ENCODE measurements at places on chromosomes 3 and 15.

GRCh38 chr3:114566162-114566755 is 272.4 kb downstream of the TIGIT start:
- no peak for DNase-seq

DNA sequence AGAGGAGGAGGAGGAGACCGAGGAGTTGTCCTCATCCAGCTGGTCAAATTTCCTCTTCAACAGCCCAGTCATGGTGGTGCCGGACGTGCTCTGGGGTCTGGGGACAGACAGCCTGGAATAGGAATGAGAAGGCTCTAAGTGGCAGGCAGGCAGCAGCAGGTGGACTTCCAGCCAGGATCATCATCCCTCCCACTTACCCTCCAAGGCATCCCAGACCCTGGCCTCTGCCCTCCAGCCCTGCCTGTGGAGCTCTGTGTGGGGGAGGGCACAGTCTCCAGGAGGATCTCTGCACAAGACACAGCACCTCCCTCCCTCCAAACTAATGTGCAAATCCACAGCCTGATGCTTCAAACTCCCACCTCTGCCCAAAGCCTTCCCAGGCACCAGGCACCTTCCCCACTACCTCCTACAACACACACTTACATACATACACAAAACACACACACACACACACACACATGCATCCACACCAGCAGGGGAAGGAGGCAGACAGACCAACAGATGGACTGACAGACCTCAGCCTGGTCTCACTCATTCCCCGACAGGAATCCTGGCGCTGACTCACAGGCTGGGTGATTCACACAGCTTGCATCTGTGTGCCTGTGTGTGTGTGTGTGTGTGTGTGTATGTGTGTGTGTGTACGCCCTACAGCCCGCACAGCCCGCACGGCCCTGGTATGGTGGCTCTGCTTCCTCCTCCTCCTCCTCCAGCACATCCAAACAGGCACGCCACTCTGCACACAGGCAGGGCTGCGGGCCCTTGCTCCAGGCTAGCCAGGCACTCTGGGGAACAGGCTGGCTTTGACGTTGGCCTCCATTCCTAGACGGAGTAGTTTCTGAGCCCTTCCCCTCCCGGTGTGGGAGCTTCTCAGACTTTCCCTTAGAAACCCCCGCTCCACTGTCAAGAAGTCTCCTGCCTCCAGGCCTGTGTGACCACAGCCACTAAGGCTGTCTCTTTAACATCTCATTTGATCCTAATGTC is 6.5 kb downstream of the CSRNP1 start:
- peak; percentile 56 for DNase-seq

DNA sequence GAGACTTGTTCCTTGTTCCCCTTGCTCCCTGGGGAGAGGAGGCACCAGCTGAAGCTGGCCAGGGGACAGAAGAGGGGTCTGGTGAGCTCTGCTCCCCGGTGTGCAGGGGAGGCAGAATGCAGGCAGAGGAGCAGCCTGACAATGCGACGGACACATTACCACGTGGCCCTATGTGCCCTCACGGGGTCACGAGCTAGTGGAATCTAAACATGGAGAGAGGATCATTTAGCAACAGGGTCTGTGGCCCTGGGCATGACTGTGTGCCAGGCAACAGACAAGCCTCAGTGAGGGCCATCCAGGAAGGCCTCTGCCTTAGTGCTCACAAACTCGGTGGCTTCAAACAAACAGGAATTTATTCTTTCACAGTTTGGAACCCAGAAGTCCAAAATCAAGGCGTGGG is 8.5 kb upstream of the MUC4 start:
- DNase-seq = no peak

DNA sequence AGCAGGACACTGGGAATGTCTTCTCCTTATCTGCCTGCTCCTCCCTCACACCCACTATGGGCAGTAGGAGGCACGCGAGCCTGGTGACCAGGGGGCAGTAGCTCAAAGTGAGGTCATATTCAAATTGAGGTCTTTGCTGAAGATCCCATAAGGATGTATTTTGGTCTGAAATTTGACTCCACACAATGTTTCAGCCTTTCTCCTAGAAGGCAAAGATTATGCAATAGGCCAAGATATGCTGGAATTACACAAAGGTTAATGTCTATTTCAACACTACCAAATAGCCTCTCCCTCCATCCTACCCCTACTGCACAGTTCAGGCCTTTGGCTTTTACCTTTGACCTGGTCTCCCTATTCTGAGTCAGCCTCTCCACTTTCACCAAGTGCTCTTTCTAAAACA is 203.0 kb downstream of the TIGIT start:
- DNase-seq = no peak

DNA sequence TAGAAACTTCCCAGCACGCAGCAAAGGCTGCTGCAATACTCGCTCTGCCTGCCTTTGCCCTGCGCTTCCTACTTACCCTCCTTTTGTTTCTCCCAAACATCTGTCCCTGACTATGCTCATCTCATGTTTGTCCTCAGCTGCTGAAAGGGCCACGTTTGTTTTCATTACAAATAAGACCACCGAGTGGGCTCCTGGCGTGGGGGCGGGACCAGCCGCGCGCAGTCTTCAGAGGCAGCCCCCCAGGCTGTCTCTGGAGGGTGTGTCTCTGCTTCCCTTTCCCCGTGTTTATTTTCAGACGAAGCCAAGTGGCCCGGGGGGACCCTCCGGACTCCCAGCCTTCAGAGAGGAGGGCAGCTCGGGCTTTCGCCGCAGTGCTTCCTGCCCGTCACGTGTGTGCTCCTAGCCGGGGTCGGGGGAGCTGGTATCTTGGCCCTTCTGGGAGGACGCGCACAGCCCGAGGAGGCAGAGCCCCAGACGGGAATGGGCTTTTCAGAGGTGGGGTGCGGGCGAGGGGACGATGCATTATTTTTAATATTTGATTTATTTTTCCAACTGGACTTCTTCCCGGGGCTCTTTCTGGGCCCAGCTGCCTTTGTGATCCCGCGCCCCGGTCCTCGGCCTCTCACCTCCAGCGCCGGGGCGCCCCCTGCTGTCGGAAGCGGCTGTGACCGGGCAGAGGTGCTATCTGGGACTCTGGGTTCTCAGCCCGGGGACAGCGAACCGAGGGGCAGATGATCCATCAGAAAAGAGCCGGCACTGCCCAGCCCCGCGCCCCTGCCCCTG is 70.0 kb upstream of the CGNL1 start:
- peak; percentile 89 for DNase-seq

DNA sequence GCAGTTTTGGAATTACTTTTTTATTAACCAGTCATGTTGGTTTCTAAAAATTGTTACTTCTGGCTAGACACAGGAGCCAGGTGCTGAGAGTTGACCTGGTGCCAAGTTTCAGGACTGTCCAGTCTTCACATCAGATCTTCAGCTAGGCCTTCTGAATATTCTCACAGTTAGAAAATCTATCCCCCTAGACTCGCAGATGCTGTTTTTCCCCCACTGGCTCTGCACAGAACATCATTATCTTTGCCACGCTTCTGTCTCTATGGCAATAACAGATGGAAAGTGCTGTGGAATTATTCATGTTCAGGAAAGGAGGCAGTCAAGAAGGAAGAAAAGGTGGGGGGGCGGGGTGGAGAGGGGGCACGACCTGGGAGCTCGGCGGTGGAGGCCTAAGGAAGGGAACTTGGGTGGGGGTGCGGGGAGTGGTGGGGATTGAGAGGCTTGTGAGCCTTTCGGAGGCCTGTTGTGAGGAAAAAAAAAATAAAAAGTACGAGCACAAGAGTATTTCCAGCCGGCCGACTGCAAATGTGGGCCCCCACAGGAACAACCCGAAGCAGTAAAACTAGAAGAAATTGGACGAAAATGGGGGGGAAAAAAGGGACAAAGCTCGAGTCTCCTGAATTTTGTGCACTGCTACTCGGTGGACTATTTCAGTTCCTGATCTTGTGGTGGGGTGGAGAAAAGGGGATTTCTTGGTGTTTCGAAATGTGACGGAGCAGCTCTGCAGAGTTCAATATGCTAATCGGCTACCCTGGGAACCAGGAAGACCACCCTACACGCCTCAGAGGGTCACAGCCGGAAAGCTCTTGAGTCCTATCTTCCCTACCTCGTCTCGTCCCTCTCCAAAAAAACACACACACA is 1.5 kb upstream of the SKIL start:
- peak; percentile 24 for DNase-seq

DNA sequence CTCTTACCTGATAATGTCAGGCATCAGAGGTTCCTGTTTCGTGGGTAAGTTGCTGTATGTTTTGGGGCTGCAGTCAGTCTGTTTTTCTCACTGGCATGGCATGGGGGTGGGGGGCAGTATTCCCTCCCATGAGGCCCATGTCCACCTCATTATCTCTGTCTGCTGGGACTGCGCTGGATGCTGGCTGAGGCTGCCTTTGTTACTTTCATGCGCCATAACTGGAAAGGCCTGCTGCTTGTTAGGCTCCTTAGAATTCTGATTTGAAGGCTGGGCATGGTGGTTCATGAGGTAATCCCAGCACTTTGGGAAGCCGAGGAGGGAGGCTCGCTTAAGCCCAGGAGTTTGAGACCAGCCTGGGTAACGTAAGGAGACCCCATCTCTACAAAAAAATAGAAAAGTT is 9.8 kb downstream of the APBA2 start:
- DNase-seq = no peak

Measured in K562 (cell line).